ENCODE measurements at places on chromosomes 3 and 15. TPM values are rescaled to one million over a fixed set of nuclear protein-coding genes. Genes with fewer than 3 reads are reported as not detected.
A peak's percentile ranks its signal among the peaks of the same experiment; 100 is the strongest.

DNA sequence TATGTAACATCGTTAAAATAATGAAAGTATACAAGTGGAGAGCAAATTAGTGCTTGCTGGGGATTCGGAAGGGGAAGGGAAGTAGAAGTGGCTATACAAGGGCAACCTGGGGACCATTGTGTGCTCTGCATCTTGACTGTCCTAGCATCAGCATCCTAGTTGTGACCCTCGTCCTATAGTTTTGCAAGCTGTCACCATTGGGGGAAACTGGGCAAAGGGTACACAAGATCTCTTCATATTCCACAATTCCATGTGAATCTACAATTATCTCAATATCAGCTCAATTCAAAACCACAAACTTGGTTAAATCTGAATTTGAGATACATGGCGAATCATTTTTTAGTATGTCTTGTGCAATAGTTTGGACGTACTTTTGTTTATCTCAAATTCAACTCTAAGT lies 30.9 kb downstream of the WNT7A start:
- H3K27ac ChIP-seq: no peak overlapping the region
- H3K27me3 ChIP-seq: peaks cover 10% of the 10 kb centered on the region
- H3K4me3 ChIP-seq: no peak overlapping the region
- no peaks in the 10 kb centered on the region for H3K4me1 ChIP-seq

DNA sequence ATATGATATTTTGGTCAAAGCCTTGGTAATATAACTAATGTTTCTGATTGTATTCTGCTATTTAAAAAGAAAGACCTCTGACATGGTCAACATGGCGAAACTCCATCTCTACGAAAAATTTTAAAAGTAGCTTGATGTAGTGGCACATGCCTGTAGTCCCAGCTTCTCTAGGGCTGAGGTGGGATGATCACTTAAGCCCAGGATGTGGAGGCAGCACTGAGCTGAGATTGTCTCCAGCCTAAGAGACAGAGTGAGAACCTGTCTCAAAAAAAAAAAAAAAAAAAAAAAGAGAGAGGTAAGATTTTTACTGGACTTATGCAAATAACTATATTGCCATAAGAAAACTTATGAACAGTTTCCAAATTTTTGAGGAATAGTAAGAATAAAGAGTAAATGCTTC lies 30.5 kb upstream of the SLC27A2 start:
- no peaks in the 10 kb centered on the region for H3K27me3 ChIP-seq
- H3K36me3 ChIP-seq: no peaks in the 10 kb centered on the region

GRCh38 chr3:195796795-195797194 lies 14.9 kb downstream of the MUC4 start:
- no peaks in the 10 kb centered on the region for H3K4me1 ChIP-seq
- no peak for DNase-seq
- H3K4me3 ChIP-seq: no peak overlapping the region
- no peaks in the 10 kb centered on the region for H3K36me3 ChIP-seq

PLA1A gene
- 37.6 TPM for total RNA-seq

FGF12 gene
- 3.2 TPM for total RNA-seq

- H3K27ac ChIP-seq: peak overlapping the region; percentile 72
- peaks cover 17% of the 10 kb centered on the region for H3K4me1 ChIP-seq
- H3K27me3 ChIP-seq: no peaks in the 10 kb centered on the region
- DNase-seq: no peak
- no peak overlapping the region for H3K4me3 ChIP-seq
These were observed 17.6 kb upstream of the CYP11A1 start for GRCh38 chr15:74384881-74385643.

COLQ gene
- total RNA-seq: 1.1 TPM
